ENCODE measurements at places on chromosomes 6 and 20.

- DNase-seq, result no peak
Measured at GRCh38 chr6:21933351-21933750, 339.8 kb downstream of the SOX4 start.

- no peak for DNase-seq
Measured at GRCh38 chr6:33740204-33740608, 6.5 kb downstream of the IP6K3 start.

DNA sequence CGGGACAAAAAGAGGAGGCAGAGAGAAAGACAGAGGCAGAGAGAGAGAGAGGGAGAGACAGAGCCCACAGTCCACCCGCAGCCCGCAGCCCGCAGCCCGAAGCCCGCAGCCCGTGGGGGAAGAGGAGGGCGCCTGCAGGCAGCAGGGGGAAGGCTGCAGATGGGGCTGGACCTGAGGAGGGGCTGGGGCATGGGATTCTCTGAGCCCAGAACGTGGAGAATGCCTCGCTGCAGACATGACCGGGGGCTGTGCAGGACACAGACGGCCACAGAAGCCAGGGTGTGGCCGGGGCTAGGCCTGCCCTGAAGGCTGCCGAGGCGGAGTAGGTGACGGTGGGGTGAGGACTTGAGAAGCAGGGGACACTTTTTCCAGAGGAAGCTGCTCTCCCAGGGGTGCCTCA, 6.5 kb upstream of the SLCO4A1 start:
- DNase-seq, result no peak

DNA sequence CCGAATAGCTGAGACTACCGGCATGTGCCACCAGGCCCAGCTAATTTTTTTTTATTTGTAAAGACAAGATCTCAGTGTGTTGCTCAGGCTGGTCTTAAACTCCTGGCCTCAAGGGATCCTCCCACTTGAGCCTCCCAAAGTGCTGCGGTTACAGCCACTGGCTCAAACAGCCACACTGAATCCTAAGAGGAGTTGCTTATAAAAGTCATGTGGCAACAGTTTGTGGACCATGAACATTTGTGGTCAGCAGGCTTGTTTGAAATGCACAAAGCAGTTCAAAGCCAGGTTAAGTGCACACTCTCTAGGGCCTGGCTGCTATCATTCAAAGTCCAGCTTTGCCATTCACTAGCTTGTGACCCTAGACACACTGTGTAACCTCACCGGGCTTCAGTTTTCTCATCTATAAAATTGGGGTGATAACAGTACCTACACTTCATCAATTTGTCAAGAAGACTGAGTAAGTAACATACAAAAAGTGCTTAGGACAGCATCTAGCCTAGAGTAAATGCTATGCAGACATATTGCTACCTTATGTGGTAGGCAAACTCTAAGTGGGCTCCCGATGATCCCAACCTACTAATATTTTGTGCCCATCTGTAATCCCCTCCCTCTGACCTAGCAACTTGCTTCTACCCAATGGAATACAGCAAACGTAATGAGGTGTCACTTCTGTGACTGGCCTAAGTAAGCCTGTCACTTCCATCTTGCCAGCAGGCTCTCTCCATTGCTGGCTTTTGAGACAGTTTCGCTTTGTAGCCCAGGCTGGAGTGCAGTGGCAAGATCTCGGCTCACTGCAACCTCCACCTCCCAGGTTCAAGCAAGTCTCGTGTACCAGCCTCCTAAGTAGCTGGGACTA, 122.9 kb downstream of the ZMYND8 start:
- no peak for DNase-seq

DNA sequence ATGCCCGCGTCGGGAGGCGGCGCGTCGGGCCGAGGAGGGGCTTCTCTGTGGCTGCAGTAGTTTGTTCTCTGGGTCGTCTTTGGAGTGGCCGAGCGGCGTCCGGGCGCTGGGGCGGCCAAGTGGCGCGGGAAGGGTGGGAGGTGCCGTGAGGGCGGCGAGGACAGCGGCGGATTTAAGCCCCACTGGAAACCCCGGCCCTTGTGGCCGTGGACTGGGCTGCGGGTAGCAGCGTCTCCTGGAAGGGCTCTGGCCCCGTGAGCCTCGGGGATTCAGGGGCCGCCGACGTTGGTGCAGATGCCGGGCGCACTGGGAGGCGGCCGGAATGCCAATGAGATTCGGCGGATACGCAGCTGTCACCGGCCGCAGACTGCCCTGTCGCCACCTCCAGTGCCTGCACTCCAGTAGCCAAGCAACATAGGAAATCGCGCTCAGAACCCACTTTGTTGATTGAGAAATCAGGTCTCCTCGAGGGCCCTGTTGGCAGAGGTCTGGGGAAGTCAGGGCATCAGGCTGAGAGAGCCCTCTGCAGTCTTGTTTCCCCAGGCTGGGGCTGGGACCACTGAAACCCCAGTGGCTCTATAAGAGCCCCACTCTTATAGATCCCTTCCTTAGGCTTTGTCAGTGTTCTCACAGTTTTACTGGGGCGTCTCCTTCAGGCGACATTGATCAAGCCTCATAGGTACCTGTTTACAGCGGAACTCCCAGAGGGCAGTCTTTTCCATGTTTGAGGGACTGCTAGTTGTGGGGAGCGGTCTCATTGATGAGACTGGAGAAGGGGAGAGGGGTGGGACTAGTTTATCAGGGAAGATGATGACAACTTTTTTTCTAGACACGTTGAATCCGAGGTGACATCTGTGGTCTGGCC, 642 bp downstream of the GZF1 start:
- no peak for DNase-seq

- DNase-seq, result no peak
Measured at GRCh38 chr6:85049282-85049681, 284.9 kb upstream of the TBX18 start.

DNA sequence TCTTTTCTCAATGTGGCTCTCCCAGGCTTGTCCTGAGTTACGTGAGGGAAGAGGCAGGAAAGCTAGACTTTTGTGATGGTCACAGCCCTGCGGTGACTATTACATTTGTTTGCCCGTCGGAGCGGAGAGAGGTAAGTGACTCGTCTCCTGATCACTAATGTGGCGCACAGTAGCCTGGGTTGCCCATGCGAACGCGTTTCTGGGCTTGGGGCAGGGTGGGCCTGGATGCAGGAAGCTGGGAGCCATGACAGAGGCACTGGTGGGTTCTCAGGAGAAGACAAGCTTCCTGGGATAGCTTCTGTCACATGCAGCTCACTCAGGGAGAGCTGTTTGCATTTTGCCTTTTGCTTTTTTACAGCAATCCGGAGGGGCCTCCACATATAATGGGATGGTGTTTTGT, 60.6 kb downstream of the IGF2R start:
- no peak for DNase-seq

GRCh38 chr20:40160097-40160550, 528.9 kb downstream of the MAFB start:
- DNase-seq, result no peak

- DNase-seq, result no peak
Measured at GRCh38 chr6:7787137-7787608, 61.3 kb downstream of the BMP6 start.

DNA sequence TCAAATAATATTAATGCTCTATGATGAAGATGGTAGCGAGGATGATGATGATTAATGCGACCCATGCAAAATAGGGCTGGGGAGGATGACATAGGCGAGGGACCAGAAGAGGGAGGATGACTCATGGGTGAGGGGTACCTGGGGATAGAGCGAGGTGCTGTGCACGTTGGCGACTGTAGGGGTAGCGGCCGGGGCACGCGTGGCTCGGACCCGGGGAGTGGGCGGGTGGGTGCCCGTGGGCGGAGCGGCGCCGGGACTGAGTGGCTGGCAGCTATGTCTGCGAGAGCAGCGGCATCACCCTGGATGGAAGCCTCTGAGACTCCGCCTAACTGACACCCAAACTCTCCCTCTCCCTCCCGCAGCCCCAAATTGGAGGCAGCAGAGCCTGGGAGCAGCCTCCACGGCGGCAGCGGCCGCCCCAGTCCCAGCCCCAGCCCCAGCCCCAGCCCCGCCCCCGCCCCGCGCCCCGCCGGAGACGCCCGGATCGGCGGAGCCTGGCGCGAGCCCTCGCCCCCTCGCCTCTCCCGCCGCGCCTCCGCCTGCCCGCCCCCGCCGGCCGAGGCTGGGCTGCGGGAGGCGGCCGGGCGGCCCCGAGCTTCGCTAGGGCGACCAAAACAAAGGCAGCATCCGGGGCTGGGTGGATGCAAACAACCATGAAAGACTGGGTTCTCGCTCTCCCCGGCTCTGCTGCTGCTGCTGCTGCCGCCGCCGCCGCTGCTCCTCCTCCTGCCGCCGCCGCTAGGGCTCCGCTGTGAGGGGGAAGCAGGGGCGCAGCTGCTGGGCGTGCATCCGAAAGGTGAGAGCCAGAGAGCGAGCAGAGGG, at the start of gene RIMS1:
Gene RIMS1 (plus strand): TSS at position 367 of the 822 bp plus-strand sequence. CDS start 474 bp downstream, outside the sequence.
- DNase-seq, result no peak

DNA sequence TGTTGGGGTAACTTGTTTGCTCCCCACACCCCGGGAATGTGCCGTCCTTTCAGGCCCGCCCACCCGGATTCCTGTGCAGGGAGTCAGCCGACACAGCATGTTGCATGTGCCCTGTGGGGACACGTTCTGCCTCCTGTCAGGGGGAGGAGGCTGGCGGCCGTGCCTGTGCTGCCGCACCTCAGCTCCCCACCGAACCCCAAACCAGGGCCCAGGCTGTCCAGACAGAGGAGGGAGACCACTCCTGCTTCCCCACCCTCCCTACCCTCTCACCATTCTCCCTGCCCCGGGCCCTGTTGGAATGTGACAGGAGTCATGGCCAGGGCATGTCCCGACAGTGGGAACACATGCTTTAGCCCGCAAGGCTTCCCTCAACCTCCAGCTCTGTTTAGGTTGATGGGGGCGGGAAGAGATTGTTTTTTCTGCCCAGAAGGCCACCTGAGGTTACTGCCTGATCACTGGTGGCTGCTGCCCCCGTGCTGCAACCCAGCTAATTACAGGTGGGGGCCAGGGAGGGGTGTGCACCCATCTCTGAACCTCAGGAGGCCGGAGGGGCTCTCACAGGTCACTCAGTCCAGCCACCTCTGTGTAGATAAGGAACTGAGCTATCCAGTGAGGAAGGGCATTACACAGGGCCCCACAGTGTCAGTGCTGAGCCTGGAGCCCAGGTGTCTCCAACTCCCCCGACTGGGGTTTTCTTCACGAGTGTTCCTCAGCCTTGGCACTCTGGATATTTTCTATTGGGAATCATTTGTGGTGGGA, 13.6 kb downstream of the LRRC73 start:
- no peak for DNase-seq

GRCh38 chr20:46789339-46790028, 80.0 kb downstream of the SLC2A10 start:
- DNase-seq, result no peak

DNA sequence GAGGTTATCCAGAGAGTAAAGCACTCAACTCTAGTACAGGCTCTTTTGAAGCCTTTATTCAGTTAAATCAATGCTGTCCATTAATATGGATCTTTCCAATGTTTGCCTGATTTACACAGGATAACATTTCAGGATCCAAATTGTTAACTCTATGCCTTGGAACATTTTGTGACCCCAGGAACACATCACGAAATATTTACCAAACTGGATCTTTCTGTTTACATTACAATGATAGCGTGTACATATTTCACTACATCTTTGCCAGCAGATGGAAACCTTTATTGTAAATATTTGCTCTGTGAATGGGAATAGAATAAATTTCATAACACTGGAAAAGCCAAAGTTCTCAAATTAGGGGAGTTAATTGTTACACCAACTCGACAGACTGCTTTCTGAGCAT, 23.5 kb downstream of the BPIFA2 start:
- no peak for DNase-seq

DNA sequence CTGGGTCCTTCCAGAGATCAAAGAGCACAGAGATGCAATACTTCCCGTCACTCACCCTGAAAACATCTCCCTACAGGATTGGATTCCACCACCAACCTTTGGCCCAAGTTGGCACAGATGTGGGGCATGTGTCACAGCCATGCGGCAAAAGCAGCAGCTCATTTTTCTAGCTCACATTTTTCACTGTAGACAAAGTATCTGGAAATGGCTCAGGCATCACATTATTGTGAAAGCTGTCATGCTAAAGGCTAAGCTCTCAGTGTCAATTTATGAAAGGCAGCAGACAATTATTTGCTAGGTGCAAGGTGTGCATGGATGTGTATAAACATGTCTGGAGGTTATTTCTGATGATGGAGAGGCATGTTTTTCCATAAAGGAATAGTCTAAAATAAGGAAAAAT, 248.8 kb upstream of the PRND start:
- no peak for DNase-seq

- no peak for DNase-seq
Measured at GRCh38 chr20:49647550-49647949, 66.1 kb downstream of the B4GALT5 start.

DNA sequence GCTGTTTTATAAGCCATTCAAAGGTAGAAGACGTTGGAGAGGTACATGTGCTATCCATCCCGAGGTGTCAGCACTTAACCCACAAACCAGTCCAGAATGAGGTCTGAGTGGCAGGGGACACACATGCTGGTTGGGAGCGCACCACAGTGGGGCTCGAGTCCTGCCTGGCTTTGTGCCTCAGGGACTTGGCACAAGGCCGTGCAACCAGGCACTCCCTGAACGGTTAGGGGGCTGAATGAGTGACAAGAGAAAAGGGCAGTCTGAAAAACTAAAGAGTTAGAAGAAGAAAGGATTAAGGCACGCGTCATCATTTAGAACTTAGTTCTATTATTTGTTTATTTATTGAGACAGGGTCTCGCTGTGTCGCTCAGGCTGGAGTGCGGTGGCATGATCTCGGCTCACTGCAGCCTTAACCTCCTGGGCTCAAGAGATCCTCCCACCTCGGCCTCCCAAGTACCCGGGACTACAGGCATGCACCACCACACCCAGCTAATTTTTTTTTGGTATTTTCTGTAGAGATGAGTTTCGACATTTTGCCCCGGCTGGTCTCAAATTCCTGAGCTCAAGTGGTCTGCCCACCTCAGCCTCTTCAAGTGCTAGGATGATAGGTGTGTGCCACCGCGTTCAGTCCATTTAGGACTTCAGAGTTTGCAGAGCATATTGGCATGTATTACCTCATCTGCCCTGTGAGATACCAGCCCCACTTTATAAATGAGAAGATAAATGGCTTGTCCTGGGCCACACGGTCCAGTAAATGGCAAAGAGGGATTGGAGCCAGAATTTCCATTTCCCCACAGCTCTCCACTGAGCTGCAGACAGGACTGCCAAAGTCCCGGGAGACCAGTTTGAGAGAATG, 47.4 kb upstream of the IRF4 start:
- no peak for DNase-seq

Measured in stimulated activated CD8-positive, alpha-beta memory T cell treated with anti-CD3 and anti-CD28 coated beads, Interleukin-7, amount 100 ng/mL, for 24 hours (primary cell).